ENCODE measurements at places on chromosomes 1 and 21.

GRCh38 chr1:9238550-9238949, 4.0 kb downstream of the H6PD start:
- DNase-seq: no peak

GRCh38 chr1:157766792-157767191, 10.1 kb downstream of the FCRL2 start:
- DNase-seq: no peak

DNA sequence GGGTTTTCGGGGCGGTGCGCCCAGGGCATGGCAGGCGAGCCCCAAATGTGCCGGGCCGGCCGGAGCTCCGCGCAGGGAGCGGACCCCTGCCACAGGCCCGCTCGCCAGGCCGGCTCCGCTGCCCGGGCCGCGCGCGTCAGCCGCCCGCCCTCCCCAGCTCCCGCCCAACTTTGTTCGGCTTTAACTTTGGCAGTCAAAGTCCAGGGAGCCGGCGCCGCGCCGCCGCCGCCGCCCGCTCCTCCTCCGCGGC, 488 bp downstream of the SLC35D1 start:
- DNase-seq: no peak

DNA sequence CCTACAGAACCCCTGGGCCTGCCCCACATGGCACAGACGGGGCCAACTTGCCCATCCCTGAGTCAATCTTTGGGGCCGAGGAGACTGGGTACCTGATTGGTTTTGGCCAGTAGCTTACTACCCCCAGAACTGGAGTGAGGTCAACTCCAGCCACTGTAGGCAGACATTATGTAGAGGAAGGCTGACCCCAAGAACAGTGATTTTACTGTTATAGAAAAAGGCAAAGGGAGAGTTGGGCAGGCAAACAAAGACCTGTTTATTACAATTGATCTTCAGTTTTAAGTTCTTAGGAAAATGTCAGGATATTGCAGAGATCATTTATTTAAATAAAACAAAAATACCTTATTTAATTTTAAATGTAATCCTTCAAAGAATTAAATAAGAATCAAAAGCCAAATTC, 653.8 kb downstream of the NPHP4 start:
- no peak for DNase-seq

DNA sequence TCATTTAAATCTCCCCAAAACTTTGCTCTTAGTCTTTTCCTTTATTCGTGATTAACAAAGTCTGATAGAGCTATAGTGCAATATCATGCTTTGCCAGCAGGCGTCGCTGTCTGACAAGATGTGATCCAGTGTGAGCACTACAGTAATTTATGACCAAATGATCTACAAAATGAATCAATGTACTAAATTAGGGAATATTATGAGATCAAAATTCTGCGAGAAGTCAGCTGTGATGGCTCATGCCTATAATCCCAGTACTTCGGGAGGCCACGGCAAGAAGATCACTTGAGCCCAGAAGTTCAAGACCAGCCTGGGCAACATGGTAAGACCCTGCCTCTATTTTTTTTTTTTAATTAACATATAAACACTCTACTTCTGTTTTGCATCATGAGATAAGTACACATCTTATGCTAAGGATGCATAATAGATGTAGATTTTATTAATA, 3.6 kb upstream of the SPSB1 start:
- peak; percentile 91 for DNase-seq

DNA sequence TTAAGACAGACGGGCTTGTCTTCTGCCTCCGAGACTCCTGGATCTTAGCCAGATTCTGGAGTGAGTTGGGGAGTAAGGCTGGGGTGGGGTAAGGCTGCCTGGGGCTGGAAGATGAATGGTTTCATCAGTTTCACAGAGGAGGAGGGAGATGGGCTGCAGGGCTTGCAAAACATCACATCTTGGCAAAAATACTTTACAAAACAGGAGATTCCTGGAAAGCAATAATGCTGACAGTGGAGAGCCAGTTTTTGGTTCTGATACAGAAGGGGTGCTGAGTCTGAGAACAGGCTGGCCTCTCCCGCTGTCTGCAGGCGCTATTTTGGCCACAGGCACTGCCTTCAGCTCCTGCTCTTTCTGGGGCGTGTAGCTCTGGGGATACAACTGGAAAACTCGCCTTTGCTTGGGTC, 83.4 kb upstream of the KCNE2 start:
- DNase-seq: no peak

GRCh38 chr1:180251526-180252305, 21.7 kb downstream of the LHX4 start:
- no peak for DNase-seq

GRCh38 chr1:234699795-234700665, 90.1 kb upstream of the IRF2BP2 start:
- no peak for DNase-seq

GRCh38 chr1:11800756-11801433, 4.9 kb downstream of the MTHFR start:
- no peak for DNase-seq

DNA sequence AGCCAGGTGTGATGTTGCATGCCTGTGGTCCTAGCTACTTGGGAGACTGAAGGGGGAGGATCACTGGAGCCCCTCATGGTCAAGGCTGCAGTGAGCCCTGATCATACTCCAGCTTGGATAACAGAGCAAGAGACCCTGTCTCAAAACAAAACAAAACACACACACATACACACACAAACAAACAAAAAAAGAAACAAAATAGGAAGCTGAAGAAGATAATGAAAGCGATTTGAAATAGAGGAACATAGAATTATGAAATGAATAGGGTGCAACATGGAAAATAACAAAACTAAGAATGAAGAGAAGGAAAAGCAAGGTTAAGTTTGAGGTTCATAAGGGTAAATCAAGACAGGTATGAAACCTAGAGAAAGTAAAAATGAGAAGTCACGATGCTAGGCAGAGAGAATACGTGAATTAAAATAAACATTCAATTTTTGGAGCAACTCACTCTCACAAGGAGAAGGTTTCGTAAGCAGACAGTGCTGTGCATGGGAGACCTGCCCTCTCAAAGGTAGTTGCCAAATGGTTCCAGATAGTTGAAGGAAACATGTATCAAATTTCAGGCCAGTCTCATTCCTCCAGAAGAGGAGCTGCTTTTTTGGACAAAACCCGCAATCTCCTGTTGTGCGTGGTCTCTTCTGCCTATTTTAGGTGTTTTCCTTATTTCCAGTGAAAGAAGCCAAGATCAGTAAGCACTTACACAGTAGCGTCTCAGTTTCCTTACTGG, 3.3 kb downstream of the CD46 start:
- DNase-seq: no peak

- no peak for DNase-seq
Measured at GRCh38 chr1:18018366-18018765, 89.2 kb upstream of the IGSF21 start.

GRCh38 chr1:94160811-94161210, 39.9 kb upstream of the ABCA4 start:
- no peak for DNase-seq

DNA sequence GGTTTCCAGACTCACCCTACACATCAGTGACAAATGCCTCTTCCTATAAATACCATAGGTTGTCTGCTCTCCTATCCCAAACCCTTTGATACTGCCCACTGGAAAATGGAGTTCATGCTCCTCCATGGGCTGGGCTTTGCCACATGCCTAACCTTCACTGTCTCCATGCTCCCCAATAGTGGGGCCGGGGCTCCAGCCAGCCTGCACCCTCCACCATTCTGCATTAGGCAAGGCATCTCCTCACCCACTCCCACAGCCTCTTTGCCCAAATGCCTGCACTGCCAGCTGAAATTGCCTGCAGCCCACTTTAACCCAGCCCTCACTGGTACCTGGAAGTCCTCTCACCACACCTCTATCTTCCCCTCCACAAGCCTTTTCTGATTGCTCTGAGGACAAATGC, 18.2 kb upstream of the MPZL1 start:
- no peak for DNase-seq

GRCh38 chr1:42152907-42153600, at the start of gene GUCA2B:
GUCA2B (plus strand) TSS chr1:42153410; CDS start chr1:42153451, 41 bp downstream.
- DNase-seq: no peak

DNA sequence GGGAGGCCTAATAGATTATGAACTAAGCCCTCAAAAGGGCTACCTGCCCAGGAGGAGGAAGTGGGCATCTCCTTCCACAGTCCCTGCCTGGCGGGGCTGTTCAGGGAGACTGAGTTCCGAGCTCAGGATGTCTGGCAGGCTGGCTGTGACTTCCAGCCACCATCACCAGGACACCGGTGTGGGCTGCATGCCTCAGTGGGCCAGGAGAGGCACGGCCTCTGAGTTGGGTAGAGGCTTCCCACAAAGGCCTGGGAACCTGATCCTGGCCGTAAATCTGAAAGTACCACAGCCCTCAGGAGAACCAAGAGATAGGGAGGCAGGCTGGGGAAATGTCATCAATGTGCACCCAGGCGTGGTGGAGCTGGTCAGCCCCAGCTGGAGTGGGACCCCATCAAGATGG, 29.1 kb downstream of the NTPCR start:
- DNase-seq: no peak

DNA sequence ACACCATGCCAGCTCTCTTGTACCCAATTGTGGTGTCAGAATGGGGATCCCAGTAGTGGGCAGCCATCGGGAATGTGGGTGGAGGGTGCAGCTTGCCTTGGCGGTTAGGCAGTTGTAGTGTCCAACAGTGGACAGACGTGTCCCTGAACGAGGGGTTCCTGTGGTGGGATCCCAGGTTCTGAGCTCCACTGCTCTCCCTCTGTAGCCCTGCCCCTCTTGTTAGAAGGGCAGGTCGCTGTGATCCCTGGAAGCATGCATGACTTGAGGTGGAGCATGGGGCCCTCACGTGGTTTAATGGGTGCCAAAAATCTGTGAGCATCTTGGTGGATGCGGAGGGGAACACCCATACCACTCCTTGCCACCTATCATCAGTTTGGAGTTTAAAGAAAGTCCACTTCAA, 4.3 kb downstream of the GALNT2 start:
- DNase-seq: no peak

GRCh38 chr1:173113015-173113741, 62.4 kb upstream of the TNFSF18 start:
- no peak for DNase-seq

DNA sequence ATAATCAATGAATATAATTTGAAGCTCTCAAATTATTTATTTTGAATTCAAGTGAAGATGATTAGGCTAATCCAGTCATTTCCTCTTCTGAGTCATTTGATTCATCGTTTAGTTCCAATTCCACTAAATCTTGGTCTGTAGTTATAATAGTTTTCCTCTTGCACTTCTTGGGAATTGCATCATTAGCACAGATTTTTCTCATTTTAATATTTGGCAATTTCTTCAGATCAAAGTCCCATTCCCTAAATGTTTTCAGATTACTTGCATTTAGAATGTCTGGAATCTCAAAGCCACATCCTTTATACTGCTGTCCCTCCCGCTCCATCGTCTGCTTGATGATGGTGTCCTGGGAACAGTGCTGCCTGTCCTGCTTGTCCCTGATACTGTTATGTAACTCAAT, 43.5 kb downstream of the MAST2 start:
- DNase-seq: no peak

GRCh38 chr1:239914751-239915231, 176.9 kb upstream of the FMN2 start:
- no peak for DNase-seq

GRCh38 chr21:27793901-27794300, 827.0 kb upstream of the ADAMTS5 start:
- DNase-seq: no peak

- DNase-seq: no peak
Measured at GRCh38 chr1:231016966-231017365, 23.1 kb downstream of the FAM89A start.

DNA sequence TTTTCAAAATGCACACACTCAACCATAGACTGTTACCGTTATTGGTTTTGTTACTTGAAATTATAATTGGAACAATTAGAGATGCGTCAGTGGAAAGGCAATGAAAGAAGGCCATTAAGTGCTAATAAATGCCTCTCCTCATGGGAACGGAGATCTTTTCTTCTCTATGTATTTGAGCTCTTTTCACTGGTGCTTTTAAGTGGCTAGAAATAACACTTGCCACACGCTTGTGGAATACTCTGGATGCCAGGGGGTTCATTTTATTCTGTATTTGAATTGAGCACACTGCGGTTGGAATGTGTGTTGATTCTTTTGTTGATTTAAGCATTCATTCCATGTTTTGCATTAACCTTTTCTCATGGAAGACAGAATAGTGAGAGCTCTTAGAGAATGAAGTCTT, 68.4 kb downstream of the DNM3 start:
- DNase-seq: no peak

DNA sequence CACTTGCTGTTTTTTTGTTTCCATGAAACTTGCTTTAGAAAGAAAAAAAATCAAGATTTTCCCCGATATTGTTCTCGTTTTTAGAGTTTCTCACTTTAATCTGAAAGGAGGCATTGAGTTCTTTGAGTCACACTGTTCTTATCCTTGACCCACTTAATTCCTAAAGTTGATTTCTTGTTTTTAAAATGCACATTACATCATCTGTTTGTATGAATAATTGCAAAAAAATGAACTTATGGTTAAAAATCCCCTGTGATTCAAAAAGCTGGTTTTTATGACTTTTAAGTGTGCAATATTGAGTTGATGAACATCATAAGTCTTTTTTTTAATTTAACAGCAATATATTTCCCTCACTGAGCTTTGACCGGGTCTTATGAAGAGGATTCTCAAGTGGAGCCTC, 131.6 kb downstream of the SNX7 start:
- no peak for DNase-seq

DNA sequence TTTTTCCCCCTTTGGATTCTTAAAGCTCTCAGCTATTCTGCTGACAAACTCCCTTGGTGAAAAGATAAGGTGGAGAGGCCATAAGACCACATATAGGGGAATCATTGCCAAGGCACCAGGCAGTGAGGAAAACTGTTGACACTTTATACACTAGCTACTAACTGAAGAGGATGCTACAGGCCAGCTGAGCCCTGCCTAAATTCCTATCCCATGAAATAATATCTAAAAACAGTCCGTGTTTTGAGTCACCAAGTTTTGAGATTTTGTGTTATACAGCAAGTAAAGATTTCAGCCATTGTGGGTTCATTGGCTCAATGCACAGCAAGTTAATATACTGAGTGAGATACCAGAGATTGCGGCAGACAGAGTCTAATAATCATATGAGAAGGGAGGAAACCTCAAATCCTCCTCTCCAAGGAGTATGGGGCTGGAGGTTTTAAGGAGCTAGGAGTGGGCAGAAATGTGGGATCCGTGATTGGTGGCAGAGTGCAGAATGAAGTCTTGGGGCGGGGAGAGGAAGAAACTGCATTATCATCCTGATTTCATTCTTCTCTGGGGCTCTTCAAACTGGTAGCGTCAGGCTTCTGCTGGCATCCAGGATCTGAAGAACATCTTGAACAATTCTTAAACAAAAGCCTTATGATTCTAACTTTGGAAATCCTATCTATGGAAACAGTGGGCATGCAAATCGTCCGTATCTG, 9.2 kb downstream of the CLDN8 start:
- no peak for DNase-seq

GRCh38 chr1:232510367-232511110, 119.4 kb downstream of the SIPA1L2 start:
- no peak for DNase-seq

DNA sequence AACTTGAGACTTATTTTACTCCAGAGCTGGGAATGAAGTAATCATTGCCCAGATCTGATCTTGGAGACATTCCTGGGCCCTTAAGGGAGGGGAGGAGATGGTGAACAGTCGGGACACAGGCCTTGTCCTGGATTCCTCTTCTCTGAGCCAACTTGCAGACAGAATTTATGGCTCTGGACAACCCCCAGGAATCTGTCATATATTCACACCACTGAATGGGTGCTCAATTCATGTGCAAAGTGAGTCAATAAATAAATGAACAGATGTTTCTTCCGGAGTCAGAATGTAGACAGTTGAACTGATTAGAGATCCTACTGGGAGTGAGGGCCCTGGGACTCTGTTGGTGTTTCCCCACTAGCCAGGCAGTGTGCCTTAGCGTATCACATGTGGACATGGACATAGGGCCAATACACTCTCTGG, 2.6 kb downstream of the TUFT1 start:
- no peak for DNase-seq
